ENCODE measurements at places on chromosomes 2 and 18.
A peak's percentile ranks its signal among the peaks of the same experiment; 100 is the strongest.

GRCh38 chr2:232438091-232438490 is 17.9 kb upstream of the ALPI start:
- DNase-seq = no peak

DNA sequence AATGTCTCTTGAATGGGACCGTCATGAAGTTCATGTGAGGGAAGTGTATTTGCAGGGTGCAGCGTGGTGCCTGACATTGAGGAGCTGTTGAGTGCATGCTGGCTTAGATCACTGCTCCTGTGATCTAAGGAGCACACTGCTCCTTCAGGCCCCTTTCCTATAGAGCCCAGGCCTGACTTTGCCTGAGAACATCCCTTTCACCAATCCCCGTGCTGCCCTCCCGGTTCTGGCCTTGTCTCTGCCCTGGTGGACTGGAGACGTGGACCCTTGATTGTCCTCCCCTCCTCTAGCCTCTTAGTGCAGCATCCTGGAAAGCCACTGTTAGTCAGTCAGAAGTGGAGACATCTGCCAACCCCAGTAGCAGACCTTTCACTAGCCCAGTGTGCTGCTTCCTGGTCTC is 323.6 kb upstream of the HS6ST1 start:
- DNase-seq = no peak

GRCh38 chr18:22141211-22141610 is 28.2 kb upstream of the GATA6 start:
- no peak for DNase-seq

GRCh38 chr2:121329786-121330185 is 44.8 kb upstream of the TFCP2L1 start:
- DNase-seq = no peak

DNA sequence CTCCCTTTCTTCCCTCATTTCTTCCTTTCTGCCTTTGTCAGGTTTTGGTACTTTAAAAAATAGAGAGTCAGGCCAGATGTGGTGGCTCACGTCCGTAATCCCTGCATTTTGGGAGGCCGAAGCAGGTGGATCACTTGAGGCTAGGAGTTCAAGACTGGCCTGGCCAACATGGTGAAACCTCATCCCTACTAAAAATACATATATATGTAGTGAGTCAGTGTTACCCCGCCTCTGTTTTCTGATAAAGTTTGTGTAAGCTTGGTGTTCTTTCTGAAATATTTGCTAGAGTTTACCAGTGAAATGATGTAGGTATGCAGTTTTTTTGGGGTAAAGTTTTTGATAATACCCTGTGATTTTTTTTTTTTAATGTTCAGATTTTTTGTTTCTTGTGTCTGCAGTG is 58.8 kb downstream of the DGKD start:
- no peak for DNase-seq

DNA sequence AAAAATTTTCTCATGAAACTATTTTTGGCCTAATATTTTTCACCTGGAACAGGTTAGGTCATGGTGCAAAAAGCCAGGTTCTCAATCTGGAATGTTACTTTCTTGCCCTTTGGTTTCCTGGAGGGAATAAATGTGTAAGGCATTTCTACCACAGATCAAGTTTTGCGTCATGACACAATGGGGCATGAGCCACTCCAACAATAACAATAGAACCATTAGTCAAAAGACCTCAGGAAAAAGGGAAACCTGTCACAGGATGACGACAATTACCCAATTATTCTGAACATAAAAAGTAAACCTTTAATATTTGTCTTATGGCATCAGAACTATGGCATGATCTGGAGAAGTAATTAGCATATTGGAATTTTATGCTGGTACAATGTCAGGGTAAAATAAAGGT is 88.2 kb upstream of the HNRNPA3 start:
- DNase-seq = no peak

DNA sequence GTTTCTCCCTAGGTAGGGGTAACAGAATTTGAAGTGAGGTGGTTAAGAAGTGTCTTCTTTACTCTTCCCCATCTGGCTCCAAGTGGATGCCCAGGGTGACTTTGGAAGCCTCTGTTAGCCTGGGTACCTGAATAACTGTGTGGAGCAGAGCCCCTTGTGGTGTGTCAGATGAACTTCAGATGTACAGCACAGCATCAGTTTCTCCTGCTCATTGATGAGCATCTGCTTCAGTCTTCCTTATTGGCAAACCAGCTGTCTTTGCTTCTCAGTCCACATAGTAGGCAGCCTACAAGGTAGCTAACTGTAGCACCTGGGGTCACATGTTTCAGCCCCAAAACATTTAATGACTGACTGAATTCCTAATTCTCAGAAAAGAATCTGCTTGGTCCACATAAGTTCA is 56.2 kb upstream of the ATP8B1 start:
- DNase-seq = peak; percentile 7

DNA sequence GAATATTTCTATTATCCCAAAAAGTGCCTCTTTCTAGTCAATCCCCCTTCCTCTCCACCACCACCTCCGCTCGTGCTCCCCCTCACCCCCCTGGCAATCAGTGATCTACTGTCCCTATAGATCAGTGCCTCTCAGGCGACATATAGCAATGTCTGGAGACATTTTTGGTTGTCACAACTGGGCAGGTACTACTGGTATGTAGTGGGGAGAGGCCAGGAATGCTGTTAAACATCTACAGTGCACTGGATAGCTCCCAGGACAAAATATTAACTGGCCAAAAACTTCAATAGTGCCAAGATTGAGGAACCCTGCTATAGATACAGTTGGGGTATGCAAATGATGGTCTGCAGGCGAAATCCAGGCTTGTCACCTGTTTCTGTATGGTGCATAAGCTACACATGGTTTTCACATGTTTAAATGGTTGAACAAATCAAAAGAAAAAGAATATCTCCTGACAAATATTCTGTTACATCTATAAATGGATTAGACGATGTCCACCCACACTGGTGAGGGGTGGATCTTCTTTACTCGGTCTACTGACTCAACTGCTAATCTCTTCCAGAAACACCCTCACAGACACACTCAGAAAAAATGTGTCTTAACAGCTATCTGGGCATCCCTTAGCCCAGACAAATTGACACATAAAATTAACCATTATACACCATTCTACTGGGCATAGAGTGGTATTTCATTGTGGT is 25.5 kb downstream of the DPYSL5 start:
- DNase-seq = no peak

DNA sequence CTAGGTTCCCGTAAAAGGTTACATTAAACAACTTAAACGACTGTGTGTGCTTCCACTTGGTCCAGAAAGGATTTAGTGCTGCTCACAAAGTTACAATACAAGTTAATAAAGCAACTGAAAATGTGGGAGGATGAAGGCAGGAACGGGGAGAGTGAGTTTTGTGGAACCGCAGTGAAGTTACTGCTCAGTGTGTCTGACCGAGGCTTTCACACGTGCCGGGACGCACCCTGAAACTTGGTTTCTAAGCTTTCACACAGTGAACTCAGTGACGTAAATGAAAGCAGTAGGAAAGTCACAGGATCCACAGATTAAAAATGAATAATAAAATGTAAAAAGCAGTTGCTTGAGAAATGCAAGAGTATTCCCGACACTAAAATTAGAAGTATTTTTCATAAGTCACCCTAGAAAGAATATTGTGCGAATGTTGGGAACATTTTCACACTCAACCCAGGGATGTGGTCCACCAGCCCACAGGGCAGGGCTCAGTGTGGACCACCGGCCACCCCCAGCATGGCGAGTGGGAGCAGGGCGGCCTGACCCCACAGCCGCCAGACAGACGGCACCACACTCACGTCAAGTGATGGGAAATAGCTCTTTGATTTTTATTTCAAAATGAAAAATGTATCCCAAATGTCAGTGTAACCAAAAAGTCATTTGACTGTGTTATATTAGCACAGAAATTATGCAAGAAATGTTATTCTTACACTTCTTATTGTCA is 32.6 kb upstream of the CHMP1B start:
- no peak for DNase-seq

DNA sequence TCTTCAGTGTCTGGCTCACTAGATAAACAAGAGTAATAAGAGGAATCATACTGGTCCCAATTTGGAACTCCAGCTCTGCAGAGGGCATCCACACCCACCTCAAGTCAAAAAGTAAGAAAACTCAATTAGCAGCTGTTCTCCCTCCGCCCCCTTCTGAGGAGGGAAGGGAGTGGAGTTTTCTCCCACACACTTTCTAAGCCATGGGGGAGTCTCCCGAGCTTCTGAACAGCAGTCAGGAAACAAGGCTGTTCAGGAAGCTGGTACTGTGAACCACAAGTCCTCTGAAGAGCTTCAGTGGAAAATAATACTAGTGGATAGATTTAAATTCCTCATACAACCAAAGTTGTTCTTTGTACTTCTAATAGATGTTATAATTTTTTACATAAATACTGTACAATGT is 32.9 kb upstream of the SPTBN1 start:
- no peak for DNase-seq

DNA sequence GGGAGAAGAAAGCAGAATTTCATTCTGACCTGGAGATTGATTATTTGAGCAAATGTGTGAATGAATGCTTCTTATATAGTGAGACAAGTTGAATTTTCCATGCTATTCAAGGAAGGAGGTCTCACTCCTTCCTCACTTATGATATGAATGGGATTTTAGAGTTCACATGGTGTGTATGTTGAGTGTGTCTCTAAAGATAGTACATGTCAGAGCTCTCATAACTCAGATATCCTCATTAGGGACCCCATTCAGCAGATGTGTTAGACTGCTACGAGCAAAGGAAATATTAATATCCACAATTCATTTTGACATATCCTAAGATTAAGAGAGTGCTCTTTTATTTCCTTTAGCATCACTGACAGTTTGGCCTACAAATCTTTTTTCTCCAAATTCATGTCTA is 368.5 kb downstream of the ARHGAP15 start:
- no peak for DNase-seq

DNA sequence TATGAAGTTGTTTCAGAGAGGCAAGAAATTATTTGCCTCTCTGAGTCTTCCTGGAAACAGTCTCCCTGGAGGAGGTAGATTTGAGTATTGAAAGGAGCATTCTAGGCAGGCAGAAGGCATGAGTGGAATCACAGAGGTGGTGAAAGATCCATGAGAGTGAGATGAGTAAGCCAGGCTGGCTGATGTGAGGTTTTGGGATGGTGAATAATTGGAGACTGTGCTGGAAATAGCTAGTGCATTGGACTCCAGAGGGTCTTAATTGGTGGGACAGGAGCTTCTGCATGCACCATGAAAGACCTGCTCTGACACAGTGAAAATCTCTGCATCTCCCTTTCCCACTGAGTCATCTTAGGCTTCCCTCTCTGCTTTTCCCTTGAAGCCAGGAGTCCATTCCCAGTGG is 46.3 kb downstream of the CDC42EP3 start:
- no peak for DNase-seq

DNA sequence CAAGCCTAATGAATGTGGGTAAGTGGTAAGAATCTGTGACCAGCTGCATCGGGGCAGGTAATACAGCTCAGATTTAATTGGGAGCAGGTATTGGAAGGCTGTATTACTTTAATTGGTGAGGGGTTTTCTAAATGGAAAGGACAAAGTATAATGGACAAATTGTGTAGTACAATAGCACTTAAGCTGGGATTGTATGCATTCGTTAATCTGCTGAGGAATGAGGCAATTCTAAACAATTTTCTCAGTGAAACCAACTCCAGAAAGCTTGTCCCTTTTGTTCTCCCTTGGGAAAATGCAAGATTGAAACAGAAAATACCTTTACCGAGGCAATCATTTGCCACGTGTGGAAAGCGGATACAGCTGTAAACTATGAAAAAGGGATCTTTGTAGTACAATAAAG is 801.6 kb upstream of the POU3F3 start:
- DNase-seq = no peak

- peak; percentile 73 for DNase-seq
These were observed 522 bp upstream of the ZNF407 start for GRCh38 chr18:74597034-74597661.

- no peak for DNase-seq
These were observed 182.1 kb downstream of the ETAA1 start for GRCh38 chr2:67579216-67579615.

GRCh38 chr2:239264838-239265651 is 135.8 kb downstream of the HDAC4 start:
- peak; percentile 84 for DNase-seq

DNA sequence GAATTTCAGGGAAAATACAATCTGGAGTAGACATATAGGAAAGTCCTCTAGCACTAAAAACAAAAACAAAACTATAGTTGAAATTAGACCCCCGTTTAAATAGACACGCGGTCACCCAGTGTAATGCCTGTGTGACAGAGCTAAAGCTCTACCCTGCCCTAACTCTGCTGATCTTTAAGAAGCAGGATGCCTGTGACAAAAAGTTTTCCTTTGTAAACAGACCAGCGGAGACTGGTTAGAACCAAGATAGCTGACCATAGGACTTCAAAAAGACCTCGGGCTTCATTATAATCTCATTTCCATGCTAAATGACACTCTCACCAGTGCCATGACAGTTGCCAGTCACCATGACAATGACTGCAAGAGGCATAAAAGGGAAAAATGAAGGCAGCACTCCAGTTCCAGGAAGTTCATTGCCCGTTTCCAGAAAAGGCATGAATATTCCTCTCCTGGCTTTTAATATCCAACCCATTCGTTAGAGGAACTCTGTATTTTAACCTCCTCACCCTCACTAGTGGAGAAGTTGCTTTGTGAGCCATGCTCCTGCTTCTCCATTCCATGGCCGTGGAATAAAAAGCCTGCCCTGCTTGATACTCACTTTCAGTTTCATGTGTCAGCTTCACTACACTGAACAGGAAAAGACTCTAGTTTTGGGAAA is 157.2 kb upstream of the COPS8 start:
- no peak for DNase-seq

DNA sequence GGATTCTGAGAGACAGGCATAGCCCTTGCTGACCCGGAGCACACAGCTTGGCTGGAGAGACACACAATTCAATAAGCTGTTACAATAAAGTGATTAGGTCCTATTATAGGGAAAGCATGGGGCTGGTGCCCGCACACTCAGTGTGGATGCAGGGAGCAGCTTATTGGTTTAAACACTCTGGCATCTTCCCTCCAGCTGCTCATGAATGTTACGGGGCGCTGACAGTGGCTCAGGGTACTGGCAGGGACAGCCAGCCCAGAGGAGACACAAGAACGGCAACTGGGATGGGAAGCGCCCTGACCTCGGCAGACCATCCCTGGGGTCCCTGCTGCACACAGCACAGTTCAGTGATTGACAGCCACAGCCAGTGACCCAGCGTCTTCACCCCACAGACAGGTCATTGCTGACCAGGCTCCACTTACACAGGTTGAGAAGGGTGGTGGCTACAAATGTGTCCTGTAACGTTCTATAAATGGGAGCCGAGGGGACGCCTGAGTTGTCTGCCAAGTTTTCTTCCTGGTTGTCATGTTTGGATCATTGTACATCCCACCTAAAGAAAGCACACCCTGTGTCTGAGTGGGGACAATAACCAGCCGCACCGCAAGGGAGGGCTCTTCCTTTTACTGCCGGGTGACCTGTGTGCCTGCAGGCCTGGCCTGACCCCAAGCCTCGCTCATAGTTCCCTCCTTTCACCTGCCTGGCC is 60.3 kb downstream of the SH3BP4 start:
- DNase-seq = no peak

Measured in activated CD4-positive, alpha-beta T cell treated with anti-CD3 and anti-CD28 coated beads, Interleukin-2, amount 10 ng/mL, durations not matched to agents 7 days and 5 days (primary cell).